ENCODE measurements at places on chromosomes 12 and 14.

DNA sequence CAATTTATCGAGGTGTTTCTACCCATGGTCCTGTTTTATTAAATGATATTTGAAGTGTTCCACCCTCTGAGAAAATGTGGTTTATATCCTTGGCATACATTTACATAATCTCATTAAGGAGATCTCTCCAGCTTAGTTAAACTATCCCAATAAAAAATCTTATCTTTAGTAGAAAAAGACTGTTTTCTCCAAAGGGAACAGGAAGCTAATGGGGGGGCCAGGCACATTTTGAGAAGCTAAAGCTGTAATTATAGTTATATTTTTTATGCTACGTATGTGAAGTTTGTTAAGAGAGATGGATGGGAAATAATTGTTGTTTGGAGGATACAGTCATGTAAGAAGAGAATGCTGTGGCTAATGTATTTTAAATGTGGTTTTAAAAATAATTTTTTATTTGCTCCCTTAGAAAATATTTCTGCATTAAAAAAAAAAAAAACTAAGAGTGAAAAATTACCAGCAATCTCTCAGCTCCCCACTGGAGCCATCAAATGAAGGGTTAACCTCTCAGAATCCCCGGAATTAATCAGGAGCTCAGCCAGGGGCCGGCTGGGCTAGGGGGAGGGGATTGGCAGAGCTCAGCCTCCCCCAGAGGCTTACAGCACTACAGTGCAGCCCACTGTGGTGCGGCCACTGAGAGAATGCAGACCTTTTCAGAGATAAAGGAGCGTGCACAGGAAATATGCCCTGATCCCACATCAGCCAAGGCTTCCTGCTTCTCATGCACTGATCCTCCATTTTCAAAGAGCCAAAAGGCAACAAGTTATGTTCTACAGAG, 185.8 kb downstream of the EGLN3 start:
- no peak overlapping the region for H3K4me3 ChIP-seq
- no peaks in the 10 kb centered on the region for H3K36me3 ChIP-seq
- H3K27ac ChIP-seq = peak overlapping the region; percentile 20
- DNase-seq = peak; percentile 80

DNA sequence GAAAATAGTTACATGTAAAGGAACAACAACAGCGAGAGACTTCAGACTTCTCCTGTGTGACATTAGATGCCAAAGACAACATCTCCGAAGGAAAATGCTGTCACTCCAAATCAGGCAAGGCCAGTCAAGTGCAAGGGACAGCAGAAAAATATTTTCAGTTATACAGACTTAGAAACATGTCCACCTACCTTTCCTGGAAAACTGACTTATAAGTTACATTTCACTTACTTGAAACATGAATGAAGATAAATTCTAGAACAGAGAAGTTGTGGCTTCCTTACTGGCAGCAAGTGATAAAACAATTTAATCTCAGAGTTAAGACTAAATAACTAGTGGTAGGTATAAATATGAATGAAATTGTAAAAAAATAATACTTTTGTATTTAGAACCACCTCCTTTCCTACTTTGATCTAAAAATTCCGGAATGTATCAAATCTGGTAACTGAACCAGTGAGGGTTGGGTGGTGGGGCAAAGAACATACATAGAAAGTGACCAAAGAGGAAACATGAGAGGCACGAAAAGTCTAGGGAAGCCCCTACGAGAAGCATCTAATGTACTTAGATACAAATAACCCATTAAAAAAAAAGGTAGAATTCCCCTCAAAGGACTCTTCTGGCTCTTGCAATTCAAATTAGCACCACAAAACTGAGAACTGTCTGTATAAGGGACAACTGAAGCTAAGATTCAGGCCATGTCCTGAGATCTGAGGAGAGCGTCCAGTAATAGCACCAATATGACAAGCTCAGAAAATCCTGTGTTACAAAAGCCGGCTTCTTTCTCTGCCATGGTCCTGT, 21.2 kb downstream of the MTHFD1 start:
- H3K4me1 ChIP-seq = peaks cover 5% of the 10 kb centered on the region
- H3K27me3 ChIP-seq = no peaks in the 10 kb centered on the region
- H3K27ac ChIP-seq = no peak overlapping the region
- no peak overlapping the region for H3K4me3 ChIP-seq
- no peaks in the 10 kb centered on the region for H3K36me3 ChIP-seq

DNA sequence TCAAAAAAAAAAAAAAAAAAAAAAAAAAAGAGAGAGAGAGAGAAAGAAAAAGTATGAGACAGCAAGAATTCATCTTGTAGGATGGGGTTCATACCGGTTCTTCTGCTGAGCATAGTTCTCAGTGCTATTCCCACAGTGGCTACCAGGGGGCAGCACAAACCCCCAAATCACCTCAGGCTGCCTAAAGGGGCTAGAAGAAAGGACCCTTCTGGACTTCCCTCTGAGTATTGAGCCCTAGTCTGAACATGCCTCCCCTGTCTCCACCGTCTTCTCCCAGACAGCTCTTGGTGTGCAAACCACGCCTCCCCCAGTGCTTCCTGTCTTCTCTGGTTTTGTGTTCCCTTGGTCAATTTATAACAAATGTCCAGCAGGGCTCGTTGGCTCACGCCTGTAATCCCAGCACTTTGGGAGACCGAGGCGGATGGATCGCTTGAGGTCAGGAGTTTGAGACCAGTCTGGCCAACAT, 31.3 kb upstream of the SMUG1 start:
- DNase-seq = peak; percentile 83
- peaks cover 2% of the 10 kb centered on the region for H3K4me1 ChIP-seq
- peaks cover 15% of the 10 kb centered on the region for H3K27me3 ChIP-seq
- no peak overlapping the region for H3K27ac ChIP-seq

- no peak overlapping the region for H3K4me3 ChIP-seq
- H3K36me3 ChIP-seq = peaks cover 7% of the 10 kb centered on the region
- H3K4me1 ChIP-seq = peaks cover 1% of the 10 kb centered on the region
- no peak overlapping the region for H3K27ac ChIP-seq
- peaks cover 4% of the 10 kb centered on the region for H3K27me3 ChIP-seq
- no peak for DNase-seq
Observed at GRCh38 chr14:59101476-59101875, 87.0 kb upstream of the DAAM1 start.

GRCh38 chr12:9115731-9116559, at the start of gene A2M:
Gene A2M (minus strand): TSS chr12:9115919. CDS start chr12:9115849, 70 bp downstream.
- H3K4me1 ChIP-seq = peaks cover 50% of the 10 kb centered on the region
- no peak for DNase-seq
- peak within 1 kb of the TSS; percentile 79 for H3K4me3 ChIP-seq
- peaks cover 8% of the 10 kb centered on the region for H3K27me3 ChIP-seq
- peak within 1 kb of the TSS; percentile 98 for H3K27ac ChIP-seq

DNA sequence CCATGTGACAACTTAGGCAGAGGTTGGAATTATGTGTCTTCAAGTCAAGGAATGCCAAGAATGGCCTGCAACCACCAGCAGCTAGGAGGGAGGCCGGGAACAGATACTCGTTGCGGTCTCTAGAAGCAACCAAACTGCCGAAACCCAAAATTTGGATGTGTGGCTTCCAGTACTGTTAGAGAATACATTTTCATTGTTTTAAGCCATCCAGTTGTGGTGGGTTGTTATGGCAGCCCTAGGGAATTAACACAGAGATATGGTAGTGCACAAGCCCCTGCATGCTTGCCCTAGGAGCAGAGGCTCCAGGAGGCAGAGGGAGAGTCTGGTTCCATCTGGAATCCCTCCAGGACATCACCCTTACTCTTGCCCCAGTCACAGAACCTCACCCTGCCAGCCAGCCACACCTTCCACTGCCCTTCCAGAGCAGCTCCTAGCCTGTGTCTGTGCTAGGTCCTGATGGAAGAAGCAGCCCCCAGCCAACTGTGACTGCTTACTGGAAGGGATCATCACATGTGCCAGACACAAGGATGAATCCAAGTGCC, 19.5 kb downstream of the PITPNM2 start:
- no peak overlapping the region for H3K4me3 ChIP-seq
- no peak overlapping the region for H3K27ac ChIP-seq
- H3K36me3 ChIP-seq = no peaks in the 10 kb centered on the region
- DNase-seq = no peak
- H3K4me1 ChIP-seq = peaks cover 4% of the 10 kb centered on the region

GRCh38 chr14:78104160-78104559, 66.0 kb upstream of the NRXN3 start:
- no peaks in the 10 kb centered on the region for H3K4me1 ChIP-seq
- no peak for DNase-seq
- no peaks in the 10 kb centered on the region for H3K36me3 ChIP-seq
- no peak overlapping the region for H3K27ac ChIP-seq
- peaks cover 6% of the 10 kb centered on the region for H3K27me3 ChIP-seq

- no peak for DNase-seq
- H3K27ac ChIP-seq = no peak overlapping the region
- H3K36me3 ChIP-seq = peaks cover 6% of the 10 kb centered on the region
- H3K4me3 ChIP-seq = no peak overlapping the region
- H3K4me1 ChIP-seq = peaks cover under 1% of the 10 kb centered on the region
Observed at GRCh38 chr14:69948351-69948750, 69.1 kb downstream of the SMOC1 start.

DNA sequence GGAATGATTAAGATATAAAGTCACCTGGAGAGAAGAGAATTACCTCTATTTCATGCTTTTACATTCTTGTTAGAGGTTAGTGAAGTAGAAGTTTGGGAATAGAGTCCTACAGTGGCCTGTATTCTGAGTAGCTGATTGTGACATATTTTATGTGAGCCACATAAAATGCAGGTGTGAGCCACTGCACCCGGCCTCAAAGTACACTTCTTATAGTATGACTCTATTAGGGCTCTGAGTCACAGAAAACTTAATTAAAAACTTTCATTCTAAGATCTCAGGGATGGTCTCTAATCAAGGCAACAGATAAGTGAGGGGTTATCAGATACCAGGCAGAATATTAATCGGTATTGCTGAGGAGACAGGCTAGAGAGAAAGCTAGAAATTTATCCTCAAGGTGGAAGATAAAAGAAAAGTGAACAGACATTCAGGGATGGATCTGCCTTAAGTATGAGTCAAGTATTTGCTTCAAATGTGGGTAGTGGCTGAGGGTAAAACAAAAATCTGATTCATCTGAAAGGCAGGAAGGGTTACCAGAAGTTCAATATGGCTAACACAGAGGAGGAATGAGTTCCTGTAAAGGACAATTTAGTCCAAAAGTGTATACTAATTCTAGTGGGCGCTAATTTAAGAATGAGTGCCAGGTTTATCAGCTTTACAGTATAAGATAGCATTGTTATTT, 5.5 kb upstream of the G2E3 start:
- H3K27me3 ChIP-seq = no peaks in the 10 kb centered on the region
- H3K36me3 ChIP-seq = peaks cover under 1% of the 10 kb centered on the region
- no peak for DNase-seq
- no peak overlapping the region for H3K4me3 ChIP-seq

DNA sequence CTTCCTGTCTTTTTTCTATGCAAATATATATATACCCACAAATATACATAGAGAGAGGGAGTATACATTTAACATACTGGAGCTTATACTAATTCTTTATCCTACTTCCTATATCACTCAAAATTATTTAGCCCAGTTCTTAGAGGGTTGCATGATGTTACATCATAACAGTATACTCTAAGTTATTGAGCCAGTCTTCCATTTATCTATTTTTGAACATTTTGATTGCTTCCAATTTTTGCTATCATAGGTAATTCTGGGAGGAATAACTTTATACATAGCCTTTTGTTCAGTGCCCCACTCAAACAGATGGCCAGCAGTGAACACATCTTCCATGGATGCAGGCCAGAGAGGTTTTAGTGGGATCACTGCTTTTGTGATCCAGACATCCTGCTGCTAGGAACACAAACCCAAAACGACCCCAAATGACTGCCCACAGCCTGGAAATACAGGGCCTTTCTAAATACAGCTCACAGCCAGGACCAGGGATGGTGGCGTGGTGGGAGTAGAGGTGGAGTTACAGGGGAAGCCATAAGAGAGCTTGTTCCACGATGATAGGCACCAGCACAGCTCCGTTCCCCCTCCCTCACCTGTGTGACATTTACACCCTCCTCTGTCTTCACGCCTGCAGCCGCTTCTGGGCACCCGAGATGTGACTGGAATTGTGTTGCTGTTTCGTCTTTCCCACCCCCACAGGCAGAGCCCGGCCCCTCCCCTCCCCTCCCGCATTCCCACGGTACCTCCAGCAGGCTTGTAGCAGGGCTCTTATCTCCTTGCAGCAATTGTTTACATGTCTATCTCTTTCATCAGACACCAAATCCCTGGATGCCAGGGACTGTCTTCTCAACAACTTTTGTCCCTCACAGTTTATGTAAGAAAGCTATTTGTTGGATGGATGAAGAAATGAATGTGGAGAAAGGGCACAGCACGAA, 30.7 kb upstream of the HDAC7 start:
- no peaks in the 10 kb centered on the region for H3K27me3 ChIP-seq
- no peaks in the 10 kb centered on the region for H3K36me3 ChIP-seq
- H3K4me1 ChIP-seq = no peaks in the 10 kb centered on the region
- H3K27ac ChIP-seq = no peak overlapping the region
- no peak overlapping the region for H3K4me3 ChIP-seq

DNA sequence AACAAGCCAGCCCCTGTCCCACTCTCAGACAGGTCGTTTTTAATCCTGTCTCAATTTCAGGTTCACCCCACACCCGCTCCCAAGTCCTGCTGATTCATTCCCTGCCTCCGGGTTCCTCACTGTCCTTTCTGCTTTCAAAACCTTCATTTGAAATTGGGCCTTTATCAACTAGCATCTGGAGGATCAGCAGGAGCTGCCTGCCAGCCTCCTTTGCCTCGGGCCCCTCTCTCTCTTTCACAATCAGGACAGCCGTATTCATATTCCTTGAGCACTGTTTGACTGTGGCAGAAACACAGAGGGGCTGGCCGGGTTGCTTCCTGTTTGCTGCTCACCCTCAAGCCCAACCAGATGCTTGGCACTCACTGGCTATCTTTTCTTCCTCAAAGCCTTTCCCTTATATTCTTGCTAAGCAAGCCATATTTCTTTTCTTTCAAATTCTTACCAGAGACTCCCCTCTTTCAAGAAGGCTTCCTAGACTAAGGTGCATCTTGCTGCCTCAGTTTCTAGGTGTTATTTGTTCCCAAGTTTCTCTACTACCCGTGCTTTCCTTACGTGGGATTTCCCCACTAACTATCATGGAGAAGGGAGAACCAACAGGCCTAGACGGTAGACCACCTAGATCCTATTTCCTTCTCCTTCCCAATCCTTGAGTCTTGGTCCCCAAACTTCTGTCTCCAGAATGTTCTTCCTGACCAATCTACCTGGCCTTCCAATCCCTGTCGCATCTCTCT, 3.0 kb downstream of the GALNT6 start:
- no peaks in the 10 kb centered on the region for H3K36me3 ChIP-seq
- DNase-seq = no peak
- H3K4me1 ChIP-seq = no peaks in the 10 kb centered on the region
- peaks cover 6% of the 10 kb centered on the region for H3K27me3 ChIP-seq

Measured in glutamatergic neuron (in vitro differentiated cells).